ENCODE measurements at places on chromosomes 13 and 19.

DNA sequence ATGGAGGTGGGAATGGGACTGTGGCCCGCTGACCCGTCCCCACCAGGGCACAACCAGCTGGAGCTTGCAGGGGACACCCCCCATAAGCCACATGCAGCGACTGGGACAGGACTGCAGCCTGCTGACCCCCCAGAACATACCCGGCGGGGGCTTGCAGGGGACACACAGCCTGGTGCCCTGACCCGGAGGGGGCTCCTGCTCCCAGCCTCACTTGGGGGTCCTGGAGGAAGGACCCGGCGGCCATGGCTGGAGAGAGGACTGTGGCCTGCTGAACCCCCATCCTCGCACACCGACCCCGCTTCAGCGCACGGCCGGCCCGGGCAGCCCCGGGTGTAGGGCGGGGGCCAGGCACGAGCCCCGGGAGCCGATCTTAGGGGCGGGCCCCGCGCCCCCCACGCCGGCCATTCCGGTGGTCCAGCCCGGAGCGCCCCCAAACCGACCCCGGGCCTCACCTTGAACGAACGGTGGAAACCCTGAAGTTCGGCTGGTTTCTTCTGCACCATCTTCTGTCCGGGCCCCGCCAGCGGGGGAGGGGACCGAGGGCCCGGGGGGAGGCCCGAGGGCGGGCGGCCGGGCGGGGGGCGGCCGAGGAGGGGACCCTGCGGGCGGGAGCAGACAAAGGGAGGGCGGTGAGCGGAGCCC is 574 bp downstream of the MKNK2 start:
- DNase-seq: no peak

- DNase-seq: no peak
Measured at GRCh38 chr13:50514249-50514648, 329.2 kb downstream of the DLEU7 start.

DNA sequence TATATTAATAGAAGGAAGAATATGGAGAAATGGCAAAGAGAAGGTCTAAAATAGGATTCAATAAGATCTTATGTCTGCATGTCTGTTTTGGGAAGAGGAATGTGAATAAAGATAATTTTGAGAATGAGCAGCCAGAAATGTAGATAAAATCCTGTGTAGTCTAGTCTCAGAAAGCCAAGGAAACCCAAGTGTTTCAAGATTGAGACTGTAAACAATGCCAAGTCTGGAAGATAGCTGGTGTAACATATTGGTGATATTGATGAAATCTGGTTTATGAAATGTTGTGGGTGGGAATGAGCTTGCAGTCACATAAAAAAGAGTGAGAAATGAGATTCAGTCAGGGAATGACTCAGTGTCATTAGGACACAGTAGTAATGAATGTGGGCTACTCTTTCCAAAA is 1180.3 kb upstream of the PCDH20 start:
- no peak for DNase-seq

DNA sequence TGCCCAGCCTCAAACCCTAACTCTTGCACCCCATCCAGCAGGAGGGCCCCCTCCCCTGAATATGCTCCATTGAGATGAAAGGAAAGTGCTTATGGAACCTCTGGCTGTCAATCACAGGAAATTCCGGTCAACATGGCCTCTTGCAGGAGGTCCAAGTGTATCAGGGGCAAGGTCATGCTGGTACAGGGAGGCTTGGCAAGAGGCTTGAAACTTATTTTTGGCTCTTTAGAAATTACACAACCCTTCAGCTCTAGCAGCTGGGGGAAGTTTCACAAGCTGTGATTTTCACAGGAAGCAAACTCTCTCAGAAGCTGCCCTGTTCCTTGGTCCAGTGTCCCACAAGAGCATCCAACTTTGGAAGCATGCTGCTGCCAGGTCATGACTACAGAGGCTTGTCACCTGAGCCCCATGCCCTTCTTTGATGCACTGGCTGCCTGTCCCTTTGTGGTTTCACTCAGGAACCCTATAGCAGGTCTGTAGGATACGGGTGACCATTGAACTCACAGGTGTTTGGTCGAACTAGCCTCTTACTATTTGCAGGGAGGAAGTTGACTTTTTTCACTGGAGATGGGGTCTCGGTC is 8.4 kb downstream of the ASF1B start:
- DNase-seq: no peak

DNA sequence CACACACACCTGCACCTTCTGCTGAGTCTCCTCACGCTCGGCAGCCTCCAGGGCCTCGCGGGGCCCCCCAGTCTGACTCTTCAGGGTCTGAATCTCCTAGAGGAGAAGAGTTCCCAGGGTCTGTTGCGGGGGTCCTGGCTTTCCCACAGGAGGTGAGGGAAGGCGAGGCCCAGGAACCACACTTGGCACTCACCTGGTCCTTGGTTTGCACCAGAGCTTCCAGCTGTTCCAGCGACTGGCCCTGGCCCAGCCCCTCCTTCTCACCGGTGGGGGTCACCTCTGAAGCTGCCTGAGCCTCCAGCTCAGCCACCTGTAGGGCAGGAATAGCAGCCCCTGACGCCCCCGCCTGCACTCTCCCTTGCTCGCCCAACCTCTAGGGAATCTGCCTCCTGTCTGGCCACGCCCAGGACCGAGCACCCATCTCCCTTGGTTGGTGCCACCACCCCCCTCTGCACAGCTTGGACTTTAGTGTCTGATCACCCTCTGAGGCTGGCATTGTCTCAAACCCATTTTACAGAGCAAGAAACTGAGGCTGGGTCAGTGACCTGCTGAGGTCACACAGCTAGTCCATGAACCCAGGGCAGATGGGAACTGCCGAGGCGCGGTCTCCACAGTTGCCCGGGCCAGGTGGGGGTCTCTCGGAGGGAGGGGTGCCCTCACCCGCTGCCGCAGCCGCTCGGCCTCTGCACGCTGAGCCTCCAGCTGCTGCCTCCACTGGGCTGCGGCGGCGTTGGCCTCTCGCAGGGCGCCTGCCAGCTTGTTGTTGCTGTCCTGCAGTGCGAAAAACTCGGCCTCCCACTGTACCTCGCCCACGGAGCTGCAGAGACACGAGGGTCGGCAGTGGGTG is 9.5 kb downstream of the HOMER3 start:
- no peak for DNase-seq

DNA sequence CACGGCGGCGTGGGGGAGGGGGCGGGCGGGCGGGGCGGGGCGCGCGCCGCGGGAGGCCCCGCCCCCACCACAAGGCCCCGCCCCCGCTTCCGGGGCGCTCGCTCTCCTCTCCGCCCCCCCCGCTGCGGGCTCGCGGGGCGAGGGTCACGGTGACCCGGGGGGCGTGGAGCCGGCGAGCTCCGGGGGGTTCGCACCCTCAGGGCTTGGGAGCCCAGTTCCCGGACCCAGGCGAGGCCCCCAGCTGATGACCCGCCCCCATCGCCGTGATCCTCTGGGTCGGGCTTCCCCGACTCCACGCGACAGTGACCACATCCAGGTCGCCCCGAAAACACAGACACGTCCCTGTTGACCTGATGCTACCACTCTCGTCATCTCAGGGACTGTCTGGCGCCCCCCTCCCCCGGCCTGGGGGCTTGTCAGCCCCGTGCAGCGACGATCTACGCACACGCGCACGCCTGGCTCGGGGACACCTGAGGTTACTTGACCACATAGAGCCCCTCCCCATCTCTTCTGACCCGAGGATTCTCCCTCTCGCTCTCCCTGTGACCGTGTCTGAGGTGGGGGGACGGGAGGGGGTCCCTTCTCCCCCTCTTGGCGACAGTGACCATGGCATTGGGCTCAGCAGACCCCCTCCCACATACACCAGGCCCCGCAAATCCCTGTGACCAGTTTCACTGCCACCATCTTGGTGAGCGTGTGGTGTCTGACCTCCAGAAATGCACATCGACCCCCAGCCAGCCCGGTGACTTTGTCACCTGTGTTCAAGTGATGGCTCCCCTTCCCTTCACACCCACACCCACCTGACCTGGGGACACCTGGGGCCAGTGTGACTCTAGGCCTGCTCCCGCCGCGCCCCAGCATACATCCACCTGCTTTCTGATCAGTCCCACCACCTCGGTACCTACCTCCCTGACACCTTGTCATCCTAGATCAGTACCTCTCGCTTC is 670 bp downstream of the MAP2K7 start:
- no peak for DNase-seq

DNA sequence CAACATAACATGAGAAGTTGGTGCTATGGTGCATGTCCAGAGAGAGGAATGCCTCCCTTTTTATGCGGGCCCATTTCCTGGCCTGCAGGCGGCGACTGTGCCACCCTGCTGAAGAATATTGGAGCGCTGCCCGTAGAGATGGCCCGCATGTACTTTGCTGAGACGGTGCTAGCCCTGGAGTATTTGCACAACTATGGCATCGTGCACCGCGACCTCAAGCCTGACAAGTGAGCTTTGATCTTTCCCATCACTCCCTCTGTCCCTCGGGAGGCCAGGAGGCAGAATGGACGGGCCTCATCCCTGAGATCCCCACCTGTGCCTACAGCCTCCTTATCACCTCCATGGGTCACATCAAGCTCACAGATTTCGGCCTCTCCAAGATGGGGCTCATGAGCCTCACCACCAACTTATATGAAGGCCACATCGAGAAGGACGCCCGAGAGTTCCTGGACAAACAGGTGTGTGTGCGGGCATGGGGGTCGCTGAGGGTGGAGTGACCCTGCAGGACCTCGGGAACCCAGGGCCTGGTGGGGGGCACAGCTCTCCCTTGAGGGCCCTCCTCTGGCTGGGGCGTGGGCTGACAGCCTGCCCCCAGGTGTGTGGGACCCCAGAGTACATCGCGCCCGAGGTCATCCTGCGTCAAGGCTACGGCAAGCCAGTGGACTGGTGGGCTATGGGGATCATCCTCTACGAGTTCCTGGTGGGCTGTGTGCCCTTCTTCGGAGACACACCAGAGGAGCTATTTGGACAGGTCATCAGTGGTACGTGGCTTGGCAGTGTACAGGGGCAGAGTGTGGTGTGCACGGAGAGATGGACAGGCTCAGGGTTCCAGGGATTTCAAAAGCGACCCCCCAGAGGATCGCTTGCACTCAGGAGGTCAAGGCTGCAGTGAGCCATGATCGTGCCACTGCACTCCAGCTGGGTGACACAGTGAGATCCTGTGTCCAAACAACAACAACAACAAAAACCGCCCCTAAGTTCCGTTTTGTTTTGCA is 16.2 kb downstream of the DNASE2 start:
- DNase-seq: no peak

DNA sequence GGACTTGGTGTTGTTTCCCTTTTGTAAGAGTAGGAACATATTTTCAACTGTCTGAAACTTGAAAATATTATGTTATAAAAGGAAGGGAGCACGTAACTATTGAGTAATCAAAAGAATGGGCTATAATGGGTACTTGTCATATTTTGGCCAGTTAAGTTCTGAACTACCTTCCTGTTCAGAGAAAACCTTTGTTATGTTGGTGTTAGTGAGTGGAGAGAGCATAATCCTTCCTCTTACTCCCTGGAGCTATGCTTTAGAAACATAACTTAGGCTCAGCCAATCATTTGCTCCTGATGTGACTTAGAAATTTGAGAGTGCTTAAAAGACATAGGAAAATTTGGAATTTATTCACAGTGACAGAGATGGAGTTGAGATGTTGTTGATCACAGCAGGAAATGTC is 482.5 kb upstream of the SPRY2 start:
- no peak for DNase-seq

DNA sequence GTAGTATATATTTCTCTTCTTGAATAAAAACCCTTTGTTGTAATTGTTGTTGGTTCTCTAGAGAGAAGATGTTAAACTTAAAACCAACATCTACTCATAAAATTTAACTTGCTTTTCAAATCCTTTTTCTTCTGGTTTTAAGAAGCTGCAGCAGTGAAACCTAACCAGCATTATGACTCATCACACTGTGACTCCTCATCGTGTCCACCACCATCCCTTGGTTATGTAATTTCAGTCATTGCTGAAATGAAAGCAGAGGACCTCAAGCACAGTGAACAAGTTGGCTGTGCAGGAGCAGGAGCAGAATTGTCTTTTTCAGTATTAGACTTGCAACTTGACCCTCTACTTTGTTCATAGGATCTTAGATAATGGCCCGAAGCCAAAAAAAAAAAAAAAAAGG is 64.9 kb upstream of the HTR2A start:
- no peak for DNase-seq

- no peak for DNase-seq
Measured at GRCh38 chr13:25869941-25870340, 181.9 kb downstream of the SHISA2 start.

GRCh38 chr19:10744253-10744798 is 26.4 kb downstream of the DNM2 start:
- DNase-seq: no peak

- DNase-seq: no peak
Measured at GRCh38 chr19:38430931-38431330, 2.6 kb upstream of the RYR1 start.

- no peak for DNase-seq
Measured at GRCh38 chr13:102399791-102400674, 1.8 kb downstream of the FGF14 start.

DNA sequence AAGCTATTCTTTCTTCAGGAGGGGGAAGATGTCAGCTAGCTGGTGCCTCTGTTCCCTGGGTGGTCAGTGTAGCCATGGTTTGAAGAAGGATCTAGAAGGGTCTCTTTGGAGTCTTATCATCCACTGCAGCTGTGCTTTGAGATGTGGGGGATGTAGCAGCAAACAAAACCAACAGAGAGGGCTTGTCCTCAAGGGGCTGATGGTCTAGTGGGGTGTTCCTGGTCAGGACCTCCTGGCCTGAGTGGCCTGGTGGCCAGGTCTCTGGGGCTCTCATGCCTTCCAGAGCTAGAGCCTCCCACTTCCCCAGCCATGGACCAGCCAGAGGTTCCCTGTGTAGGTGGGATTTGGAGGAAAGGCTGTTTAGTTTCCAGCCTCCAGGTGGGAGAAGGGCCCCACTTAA is 40.3 kb downstream of the LYL1 start:
- no peak for DNase-seq

GRCh38 chr13:112754281-112755025 is 64.6 kb downstream of the ATP11A start:
- no peak for DNase-seq

GRCh38 chr13:85194482-85194881 is 604.7 kb downstream of the SLITRK6 start:
- DNase-seq: no peak

DNA sequence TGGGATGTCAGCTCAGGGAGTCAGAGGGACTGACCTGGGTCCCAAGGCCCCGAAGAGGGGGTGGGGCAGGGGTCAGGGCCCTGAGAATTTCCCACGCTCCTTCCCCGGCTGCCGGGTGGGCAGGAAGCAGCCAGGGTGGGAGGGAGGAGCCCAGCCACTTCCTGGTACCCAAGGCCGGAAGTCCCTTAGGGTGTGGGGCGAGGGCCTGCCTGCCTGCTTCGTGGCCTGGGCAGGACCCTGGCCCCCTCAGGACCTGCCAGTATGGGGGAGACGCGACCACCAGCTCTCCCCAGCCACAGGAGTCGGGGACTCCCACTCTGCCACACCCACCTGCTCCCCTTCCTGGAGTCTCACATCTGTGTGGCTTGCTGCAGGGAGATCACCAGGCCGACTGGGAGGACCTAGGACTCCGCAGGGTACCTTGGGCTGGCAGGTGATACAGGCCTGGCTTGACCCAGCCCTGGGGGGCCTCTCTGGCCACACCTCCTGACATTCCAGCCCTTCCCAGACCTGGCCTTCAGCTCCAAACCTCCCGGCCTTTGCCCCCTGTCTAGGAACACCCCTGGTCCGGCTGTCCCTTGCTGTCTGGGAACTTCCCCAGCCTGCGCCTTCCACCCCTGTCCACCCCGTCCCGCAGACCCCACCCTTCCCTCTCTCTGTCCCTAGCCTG is 9.8 kb upstream of the CIRBP start:
- no peak for DNase-seq

All from type B pancreatic cell (in vitro differentiated cells).